ENCODE measurements at places on chromosomes 7 and 10.

GRCh38 chr7:57308631-57309408 is 141.2 kb upstream of the ZNF716 start:
- no peak for DNase-seq

DNA sequence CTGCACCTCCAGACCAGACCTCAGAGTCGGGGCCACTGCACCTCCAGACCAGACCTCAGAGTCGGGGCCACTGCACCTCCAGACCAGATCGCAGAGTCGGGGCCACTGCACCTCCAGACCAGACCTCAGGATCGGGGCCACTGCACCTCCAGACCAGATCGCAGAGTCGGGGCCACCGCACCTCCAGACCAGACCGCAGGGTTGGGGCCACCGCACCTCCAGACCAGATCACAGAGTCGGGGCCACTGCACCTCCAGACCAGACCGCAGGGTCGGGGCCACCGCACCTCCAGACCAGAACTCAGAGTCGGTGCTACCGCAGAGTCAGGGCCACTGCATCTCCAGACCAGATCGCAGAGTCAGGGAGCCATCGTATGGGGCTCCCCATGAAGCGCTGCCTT is 105.9 kb downstream of the ACTR3B start:
- DNase-seq = no peak

GRCh38 chr7:111390000-111390399 is 172.3 kb downstream of the IMMP2L start:
- no peak for DNase-seq

DNA sequence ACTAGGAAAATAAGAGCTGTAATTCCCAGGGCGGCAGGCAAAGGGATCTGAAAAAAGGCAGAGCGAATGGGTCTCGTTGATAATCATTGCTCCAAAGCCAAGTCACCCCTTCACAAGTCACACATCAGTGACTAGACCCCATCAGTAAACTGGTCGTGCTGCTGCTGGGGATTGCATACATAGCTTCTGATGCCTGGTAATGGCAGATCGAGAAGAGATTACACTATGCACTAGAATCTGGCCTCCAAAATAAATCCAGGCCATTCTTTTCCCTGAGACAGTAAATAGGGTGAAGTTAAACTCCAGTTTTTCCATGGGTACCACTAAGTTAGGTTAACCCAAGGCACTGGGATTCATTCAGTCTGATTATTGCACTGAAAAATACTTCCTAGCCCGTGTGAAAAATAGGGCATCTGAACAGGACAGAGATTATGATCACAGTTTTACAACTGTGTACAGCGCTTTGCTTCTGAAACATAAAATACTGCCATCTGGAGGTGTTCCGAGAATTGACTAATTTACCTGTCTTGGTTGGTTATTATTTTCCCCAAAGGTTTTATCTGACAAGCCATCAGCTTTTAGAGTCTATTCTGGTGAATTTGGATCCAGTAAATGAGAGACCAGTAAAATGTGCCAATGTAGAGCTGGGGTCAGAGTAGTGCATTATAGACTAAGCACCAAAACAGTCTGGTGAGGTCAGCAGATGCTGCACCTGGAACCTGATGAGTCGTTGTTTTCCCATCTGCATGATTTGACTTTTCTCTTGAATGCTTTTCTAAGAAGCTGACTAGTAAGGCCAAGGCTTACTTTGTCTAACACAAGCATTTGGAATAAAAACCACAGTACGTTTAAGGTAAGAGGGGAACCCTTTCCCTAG is 82.9 kb upstream of the AFAP1L2 start:
- no peak for DNase-seq

DNA sequence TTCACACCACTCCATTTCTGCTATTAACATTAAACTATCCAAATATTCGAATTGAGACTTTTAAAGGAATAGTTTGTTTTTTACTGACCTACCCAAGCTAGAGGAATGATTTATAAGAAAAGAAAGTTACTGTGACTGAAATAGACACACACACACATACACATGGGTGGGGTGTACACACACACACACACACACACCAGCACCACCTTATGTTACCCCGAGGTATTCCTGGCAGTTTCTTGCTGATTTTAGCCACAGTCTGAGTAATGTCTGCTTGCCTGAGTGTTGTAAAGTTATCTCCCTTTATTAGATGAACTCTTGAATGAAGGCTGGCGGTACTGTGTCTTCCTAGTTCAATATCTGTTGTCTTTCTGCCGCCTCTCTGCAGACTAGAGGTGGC is 91.3 kb upstream of the PRKG1 start:
- DNase-seq = no peak

GRCh38 chr7:138396251-138397070 is 63.6 kb upstream of the TRIM24 start:
- no peak for DNase-seq

- DNase-seq = no peak
Measured at GRCh38 chr10:101672536-101672935, 22.4 kb downstream of the FBXW4 start.

DNA sequence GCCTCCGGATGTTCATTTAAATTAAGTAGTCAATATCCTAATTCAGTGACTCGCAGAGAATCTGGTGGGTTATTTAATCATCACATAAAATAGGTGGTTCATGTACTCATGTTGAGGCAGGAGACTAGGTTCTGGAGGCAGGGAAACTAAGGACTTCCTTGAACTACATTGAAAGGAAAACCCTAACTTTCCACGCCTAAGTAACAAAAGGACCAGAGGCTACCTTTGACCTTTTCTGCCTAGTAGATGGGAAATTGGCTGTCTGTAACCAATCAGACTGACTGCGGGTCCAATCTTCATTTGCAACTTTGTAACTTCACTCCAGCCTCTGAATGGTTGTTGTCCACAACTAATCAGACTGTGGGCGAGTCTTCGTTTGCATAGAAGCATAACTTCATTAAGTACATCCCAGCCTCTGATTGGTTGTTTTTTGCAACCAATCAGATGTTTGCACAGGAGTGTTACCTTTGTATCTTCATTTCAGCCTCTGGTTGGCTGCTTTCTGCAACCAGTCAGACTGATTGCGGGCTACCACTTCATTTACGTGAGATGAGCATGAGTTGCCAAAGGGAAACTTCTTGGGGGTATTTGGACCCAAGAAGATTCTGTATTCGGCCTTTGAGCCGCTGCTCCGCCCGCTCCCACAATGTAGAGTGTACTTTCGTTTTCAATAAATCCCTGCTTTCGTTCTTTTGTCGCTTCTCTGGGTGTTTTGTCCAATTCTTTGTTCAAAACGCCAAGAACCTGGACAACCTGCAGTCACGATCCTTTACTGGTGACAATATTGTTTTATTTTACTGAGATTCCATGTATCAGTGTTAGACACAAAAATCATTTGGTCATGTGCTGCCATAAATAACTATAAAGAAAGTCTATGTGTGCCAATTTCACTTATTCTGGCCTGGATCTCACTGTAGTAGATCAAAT is 1.7 kb upstream of the ST7 start:
- DNase-seq = no peak

GRCh38 chr10:113895018-113895417 is 40.6 kb downstream of the NHLRC2 start:
- peak; percentile 77 for DNase-seq

GRCh38 chr10:118953598-118954393 is 75.7 kb upstream of the NANOS1 start:
- no peak for DNase-seq

- DNase-seq = no peak
Measured at GRCh38 chr7:157970744-157971143, 616.9 kb downstream of the PTPRN2 start.

DNA sequence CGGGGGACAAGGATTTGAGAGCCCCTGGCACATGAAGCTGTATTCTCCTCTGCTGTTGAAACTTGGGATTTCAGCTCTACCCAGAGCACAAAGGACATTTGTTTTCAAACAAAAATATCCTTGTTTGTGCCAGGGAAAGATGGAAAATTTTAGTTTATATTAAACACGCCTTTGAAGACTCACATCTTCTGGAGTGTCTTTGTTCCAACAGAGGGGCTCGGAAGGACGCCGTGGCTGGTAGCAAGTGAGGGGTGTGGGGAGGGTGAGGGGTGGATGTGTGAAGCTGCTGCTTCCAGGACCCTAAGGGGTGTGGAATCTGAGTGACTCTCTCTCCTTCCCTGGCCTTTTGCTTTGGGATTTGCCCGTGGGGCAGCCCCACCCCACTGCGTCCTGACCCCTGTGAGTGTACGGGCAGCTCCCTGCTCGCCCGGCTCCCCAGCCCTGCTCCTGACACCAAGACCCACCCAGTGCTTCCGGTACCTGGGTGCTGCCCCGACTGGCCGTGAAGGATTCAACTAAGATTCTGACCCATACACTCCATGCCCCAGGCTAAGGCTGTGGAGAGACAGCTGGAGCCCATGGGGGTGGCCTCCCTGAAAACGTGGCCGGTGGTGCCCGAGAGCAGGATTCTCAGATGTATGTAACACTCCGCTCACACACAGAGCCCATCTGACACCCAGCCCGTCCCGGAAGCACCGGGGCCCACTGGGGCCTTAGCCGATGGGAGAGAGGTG is 59.6 kb downstream of the ZRANB1 start:
- DNase-seq = no peak

DNA sequence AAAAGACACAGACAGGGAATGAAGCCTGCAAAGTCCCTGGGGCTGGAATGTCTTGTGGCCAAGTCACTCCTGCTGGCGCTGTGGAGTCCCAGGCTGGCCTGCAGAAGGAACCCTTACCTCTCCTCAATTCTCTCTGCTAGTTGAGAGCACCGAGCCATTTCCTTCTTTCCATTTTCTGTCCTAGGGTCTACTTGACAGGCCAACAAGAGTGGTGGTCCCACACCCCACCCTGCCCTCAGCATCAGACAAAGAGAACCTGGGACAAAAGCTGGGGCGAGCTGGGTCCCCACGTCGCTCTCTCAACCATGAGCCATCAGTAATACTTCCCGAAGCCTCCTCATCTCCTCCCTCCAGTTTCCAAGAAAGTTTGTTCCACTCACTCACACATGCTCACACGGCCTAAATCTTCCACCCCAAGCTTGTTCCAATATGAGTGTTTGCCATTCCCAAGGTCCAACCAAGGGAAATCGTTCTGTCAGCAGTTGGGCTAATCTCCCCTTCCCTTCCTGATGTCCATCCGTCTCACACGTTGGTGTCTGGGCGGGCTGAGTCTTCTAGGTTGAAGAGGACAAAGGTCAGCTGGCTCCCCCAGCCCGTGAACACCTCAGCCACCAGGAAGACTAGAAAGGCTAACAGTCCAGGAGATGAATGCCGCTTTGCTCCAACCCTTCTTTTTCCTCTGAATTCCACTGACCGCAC is 44.3 kb downstream of the CLEC2L start:
- DNase-seq = no peak

DNA sequence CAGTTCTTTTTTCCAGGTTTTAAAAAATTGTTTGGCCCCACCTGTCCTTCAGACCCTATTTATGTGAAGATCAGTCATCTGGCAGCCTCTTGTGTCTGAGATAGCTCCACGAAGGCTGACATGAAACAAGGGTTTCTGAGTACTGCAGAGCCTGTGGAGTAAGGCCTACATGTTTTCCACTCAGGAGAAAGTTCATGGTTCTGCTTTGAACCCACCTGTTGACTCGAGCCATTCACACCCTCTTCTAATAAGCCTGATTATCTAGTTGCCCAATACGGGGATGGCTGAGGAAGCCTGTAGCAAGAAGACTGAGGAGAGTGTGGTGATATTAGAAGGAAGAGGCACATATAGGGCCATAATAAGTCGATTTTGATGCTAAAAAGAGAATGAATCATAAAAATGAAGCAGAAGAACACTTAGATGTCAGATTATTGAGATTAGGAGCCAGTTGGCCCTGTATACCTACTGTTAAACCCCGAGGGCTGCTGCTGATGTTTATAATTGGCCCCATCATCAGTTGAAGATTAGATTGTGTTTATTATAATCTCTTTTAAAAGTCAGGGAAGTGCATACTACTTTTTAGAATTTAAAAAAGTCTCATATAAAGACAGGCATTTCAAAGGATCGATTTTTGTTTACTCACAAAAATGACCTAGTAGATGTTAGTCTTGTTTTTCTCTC is 109.4 kb downstream of the CDK14 start:
- no peak for DNase-seq

DNA sequence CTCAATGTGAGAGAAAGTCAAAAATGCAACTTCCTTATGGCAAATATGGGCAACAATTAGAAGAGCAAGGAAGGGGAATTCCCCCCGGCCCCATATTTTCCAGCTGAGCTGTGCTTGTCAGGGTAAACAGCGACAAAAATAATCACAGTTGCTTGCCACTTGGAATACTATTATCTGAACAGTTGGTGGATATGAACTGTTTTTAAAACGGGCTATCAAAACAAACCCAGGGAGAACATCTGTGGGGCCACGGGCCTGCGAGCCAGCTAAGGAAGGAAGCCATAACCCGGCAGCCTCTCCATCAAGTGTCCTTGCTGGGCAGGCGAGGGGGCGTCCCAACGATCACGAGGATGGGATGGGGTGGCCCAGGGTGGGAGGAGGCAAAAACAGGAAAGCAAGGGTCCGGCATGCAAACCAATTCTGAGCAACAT is 228.4 kb downstream of the ARHGAP12 start:
- DNase-seq = peak; percentile 56

DNA sequence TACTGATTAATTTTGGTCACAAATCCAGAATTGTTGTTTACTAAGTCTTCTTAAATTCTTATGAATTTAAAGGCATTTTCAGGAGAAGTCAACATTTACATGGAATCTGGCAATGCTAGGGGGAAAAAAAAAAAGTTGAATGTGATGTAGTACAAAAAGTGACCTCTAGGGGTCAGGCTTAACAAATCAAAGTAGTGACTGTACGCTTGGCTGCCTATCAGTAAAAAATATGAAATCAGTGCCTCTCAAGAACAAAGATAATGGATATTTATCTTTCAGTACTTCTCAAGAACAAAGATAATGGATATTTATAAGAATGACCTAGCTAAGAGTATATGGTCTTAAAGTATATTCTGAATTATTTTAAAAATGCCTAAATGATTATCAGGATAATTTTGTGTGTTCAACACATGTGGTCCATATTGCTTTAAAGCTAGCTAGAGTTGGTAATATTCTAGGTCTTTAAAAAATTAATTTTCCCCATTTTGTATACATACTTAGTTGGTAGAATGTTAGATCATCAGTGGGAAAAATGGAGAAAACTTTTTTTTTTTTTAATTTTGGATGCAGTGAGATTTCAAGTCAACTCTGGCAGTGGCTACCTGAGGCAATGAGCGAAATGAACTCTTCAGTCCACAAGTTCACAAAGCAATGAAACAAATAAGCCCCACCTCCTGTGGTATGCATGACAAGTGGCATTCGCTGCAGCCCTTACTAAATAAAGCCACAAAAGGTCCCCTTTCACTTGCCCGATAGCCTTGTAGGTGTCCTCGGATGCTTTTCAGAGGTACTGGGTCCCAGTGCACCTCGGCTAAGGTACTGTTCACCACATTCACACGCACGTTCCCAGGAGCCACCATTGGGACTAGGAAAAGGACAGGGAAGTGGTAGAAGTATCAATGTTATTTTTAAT is 51.2 kb upstream of the LAMB4 start:
- DNase-seq = peak; percentile 63

Data from EH (cell line).